Activated naive CD4-positive, alpha-beta T cell treated with anti-CD3 and anti-CD28 coated beads, Interleukin-2, amount 50 U/mL, for 16 hours (primary cell): ENCODE measurements at places on chromosomes 6 and 20.

- no peak for DNase-seq
Observed at GRCh38 chr6:32254761-32255198, 30.9 kb upstream of the NOTCH4 start.

- DNase-seq = no peak
Observed at GRCh38 chr6:47057830-47058540, 15.9 kb upstream of the ADGRF1 start.

GRCh38 chr6:155493026-155493693 lies 37.5 kb upstream of the NOX3 start:
- no peak for DNase-seq

GRCh38 chr20:22752324-22752723 lies 168.0 kb upstream of the FOXA2 start:
- no peak for DNase-seq

- peak; percentile 76 for DNase-seq
Observed at GRCh38 chr6:36962874-36963273, 8.3 kb downstream of the PI16 start.

DNA sequence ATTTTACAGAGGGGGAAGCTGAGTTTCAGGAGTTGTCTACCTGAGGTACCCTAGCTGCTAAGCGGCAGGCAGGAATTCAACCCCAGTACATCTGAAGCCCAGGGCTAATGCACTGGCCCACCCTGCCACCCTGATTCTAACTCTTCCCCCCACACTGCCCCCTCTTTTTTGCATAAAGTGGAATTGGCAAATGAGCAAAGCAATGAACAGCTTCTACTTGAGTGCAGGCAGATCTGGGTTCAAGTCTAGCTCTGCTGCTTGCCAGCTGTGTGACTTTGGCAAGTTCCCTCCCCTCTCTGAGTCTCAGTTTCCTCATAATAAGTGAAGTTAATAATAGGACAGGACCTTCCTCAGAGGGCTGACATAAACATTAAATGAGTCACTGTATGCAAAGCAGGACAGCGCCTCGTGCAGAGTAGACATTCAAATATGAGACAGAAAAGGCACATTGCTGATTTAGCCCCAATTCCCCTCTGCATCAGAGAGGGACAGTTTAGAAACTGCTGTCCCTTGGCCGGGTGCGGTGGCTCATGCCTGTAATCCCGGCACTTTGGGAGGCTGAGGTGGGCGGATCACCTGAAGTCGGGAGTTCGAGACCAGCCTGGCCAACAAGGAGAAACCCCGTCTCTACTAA lies 4.7 kb downstream of the ADA start:
- no peak for DNase-seq

GRCh38 chr20:15162079-15162647 lies 824.8 kb upstream of the FLRT3 start:
- DNase-seq = no peak

DNA sequence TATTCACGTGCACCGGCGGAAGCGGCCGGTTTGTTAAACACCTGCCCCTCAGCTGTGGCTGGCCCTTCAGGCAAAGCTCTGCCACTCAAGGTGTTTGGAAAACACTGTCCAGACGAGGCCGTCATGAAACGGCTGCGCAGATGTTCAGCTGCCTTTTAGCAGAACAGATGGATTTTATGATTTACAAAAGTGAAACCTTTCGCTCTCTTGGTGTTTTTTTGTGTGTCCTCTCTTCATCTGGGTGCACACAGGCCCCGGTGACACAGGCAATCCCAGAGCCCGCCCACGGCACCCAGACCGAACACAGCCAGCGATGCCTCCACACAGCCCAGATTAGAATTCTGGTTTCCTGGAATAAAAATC lies 397.0 kb downstream of the SMOC2 start:
- no peak for DNase-seq
